NCI-H2107 (cell line): ENCODE measurements at places on chromosomes 3 and 15.
A peak's percentile ranks its signal among the peaks of the same experiment; 100 is the strongest.

DNA sequence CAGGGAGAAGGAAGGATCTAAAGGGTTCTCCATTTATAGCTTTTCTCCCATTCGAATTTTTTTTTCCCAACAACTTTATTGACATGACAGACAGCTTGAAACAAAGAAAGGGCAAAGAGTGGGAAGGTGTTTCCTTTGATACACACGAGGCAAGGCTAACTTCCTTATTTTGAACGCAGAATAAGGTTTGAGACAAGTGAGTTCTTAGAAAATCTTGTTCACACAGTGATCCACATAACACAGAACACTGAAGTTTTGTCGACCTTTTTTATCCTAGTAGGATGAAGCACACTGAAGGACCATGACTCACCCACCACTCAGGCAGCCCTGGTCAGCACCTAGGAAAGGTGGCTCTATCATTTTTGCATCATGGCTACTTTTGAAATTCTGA, 425.8 kb upstream of the MDFIC2 start:
- DNase-seq = no peak

- no peak for DNase-seq
Measured at GRCh38 chr15:40594429-40594836, 384 bp downstream of the KNL1 start.

DNA sequence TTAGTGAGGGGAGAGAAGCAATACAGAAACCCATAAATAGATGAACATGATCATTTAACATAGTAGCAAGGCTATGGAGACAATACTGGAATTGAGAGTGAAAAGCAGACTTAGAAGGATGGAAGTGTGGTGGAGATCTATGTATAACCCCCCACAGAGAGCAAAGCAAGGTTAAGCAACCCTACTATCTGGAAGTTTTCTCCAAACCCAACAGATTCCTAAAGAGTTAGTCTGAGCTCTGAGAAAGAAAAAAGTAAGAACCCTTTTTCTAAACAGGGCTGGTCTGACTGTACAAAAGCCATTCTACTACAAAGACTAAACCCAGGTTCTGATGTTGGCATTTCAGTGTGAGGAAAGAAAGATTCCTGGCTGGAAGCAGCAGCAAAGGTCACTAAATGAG, 153.2 kb downstream of the WNT5A start:
- DNase-seq = no peak

DNA sequence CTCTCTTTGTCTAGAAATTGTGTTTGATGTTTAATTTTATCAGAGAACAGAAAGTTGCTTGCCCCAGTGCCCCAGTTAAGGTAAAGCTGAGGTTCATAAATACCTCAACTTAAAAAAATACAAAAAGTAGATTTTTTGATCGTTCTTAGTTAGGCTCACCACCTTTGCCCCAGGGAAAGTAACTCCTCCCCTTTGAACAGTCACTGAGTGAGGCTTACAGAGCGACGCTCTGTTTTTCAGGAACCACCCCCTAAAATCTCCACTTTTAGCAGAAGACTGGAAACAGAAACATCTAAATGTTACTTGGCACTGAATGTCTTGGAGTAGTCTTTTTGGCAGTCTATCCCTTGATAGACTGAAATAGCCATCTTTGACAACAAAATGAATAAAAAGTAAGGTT, 24.9 kb downstream of the BLM start:
- no peak for DNase-seq

DNA sequence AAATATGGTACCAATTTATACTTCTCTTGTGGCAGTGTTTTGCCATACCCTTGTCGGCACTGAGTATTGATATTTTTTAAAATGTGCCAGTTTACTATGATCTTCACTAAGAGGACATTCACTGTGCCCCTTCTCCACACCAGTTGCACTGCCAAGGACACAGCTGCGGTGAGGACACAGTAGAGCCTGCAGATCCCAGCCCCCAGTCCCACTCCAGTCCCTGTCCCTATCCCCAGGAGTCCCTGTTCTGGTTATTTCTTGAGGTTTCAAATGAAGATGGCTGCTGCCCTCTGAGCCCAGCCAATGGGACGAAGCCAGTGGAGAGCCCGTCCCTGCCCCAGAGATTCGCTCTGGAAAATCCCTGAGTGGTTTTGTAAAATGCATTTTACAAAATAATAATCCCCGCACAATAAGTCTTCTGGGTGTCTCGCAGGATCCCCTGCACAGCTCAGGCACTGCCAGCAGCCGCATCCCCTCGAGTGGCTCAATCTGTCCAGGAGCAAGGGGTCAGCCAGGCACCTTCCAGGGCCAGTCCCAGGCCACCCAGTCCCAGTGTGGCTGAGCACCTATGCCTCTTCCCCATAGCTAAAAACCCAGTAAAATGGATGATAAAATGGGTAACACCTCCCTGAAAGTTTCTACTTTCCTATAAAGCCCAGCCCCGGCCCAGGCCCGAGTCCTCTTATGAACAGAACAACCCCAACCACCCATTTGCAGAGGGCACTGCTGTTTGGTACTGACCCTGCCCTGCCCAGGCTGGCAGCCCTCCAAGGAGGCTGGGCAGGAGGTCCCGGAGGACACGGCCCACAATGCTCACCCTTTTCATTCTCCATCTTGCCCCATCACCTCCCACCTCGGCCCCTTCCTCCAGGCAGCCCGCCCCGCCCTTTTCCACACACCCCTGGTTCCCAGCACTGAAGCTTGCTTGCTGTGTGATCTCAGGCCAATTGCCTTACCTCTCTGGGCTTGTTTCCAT, 91.1 kb downstream of the VGLL4 start:
- DNase-seq = no peak

- no peak for DNase-seq
Measured at GRCh38 chr3:170233530-170233929, 11.3 kb downstream of the PRKCI start.

GRCh38 chr3:10614168-10614567, 108.8 kb upstream of the ATP2B2 start:
- no peak for DNase-seq

- DNase-seq = no peak
Measured at GRCh38 chr15:81492969-81493645, 119.1 kb upstream of the TMC3 start.

DNA sequence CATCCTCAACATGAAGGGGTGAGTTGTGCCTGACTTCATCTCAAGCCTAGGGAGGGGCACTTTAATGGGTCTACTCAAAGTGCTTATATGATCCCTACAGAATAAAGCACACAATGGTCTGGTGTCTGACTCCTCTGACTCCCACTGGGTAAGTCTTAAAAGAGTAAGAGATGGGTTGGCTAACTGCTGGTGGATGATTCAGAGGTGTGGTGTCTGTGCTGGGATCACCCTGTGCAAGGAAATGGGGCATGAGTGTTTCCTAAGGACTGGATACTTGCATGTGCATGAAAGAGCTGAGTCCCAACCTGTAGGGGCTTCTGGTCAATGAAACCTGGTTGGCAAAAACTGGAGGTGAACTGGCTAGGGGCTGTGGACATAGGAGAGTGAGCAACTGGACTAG, 158.8 kb downstream of the IL20RB start:
- no peak for DNase-seq

GRCh38 chr3:63132461-63133250, 145.5 kb upstream of the SYNPR start:
- DNase-seq = no peak

- DNase-seq = no peak
Measured at GRCh38 chr3:134381831-134382442, 7.7 kb upstream of the AMOTL2 start.

DNA sequence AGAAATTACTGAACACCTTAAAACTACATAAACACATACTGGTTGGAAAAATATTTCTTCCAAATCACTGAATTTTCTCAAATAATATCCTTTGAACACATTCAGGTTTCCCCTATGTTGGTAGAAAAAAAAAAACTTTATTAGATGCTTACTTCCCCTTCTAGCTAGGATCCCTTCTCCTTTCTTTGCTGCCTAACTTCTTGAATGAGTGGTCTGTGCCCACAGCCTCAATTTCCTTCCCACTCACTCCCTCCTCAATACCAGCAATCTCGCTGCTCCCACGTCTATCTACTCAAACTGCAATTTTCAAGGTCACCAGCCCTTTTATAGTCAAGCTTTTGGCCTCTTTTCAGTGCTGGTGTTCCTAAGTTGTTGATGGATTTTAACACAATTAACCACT, 8.3 kb downstream of the CD200R1 start:
- DNase-seq = no peak

GRCh38 chr15:96252148-96252547, 78.4 kb upstream of the NR2F2 start:
- DNase-seq = no peak

DNA sequence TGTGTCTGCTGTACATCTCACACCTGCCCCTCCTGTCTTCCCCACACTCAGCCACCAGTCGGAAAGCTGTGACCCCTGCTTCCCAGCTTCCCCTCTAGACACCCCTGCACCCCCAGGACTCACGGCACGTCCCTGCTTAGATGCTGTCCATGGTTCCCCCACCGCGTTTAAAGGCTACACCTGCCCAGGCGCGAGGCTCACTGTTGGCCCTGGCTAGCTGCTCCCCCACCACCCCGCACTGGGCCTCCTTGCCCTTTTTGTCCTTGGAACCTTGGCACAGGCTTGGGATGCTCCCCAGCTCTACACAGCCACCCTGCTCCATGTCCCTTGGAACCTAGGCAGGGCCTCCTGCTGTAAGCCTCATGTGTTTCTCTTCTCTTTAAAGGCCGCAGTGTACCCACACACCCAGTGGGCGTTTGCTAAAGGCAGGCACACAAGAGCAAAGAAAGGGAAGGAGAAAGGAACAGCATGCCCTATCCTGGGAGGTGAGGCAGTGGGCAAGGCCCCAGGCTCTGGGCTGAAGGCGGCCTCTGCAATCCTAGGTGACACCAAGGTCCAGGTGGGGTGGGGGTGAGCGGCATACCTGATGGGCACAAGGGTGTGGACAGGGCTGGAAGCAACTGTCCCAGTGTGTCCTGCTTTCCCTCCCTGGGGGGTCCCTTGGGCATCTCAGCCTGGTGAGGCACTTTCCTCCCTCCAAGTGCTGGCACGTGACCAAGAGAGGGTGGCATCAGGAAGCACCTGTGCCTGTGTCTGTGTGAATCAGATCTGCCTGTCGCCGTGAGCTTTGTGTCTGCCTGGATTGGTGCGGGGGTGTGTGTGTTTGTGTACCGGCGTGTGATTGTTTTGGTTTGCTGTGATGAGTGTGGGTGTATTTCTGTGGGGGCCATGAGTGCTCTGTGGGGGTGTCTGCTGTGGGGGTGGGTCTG, 54.4 kb downstream of the TPRA1 start:
- DNase-seq = peak; percentile 50

DNA sequence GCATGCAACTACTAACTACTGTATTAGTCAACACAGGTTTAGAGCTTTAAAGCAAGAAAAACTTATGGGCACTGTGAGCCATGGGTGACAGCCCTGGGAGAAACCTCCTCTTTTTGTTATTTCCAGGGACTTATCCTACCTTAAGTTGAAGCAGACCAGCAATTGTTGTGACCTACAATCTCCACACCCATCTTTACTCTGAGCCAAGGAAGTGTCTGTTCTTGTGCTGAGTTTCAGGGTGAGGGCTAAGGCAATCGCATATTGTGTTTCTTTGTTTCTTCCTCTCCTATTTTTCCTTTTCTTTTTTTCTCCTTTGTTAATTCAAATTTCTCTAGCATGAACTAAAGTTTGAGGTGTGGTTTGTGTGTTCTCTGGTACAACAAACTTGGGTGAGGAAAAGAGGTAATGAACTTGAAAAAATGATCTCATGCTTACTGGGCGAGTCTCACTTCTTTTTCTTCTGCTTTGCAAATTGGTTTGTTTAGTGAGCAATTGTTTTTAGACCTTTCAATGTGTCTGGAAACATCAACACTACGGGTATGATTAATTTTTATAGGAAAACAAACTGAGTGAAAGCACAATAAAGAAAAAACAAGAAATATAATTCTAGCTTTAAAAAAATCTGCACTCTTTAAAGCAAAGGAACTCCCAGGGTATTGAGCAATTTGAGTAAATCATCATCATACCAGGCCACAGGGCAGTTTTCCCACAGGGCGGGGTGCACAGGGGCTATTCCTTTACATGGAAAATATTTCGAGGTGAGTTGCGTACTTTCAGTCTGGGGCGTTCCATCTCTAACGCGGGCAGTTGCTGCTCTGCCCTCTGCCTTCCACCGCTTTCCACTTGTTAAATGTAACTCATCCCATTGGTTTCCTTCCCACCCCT, 2.7 kb downstream of the UPK1B start:
- no peak for DNase-seq
